ENCODE measurements at places on chromosomes 4 and X. TPM values are rescaled to one million over a fixed set of nuclear protein-coding genes. Genes with fewer than 3 reads are reported as not detected.
A peak's percentile ranks its signal among the peaks of the same experiment; 100 is the strongest.

GRCh38 chrX:85963736-85964135 lies 83.6 kb downstream of the CHM start:
- no peaks in the 10 kb centered on the region for H3K27me3 ChIP-seq
- H3K4me1 ChIP-seq, result no peaks in the 10 kb centered on the region
- no peak for DNase-seq
- H3K36me3 ChIP-seq, result no peaks in the 10 kb centered on the region
- no peak overlapping the region for H3K27ac ChIP-seq

DNA sequence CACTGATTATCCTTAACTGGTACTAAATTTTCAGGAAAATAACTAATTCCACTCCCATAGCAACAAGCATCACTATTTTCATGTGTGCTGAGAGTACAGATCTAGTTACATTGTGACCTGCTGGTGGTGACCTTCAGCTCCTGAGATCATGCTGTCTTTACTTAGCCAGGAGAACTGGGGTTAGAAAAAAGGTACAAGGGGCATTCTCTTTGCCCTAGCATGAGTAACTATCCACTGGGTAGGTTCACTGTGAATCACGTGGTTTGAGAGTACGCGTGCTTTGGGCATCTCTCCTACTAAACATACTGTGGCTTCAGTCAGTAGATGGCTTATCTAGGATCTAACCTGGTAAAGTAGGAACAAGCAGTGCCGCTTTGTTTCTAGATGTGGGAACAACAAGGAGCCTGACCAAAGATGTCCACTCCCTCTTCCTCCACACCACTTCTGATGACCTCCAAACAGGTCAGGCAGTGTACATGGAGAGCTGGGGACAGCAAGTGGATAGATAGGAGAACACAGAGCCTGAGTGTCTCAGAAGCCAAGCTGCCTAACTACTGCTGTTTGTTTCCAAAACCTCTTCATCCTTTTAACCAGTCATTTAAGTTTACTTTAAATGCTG lies 90.2 kb downstream of the CBR4 start:
- peak overlapping the region; percentile 1 for H3K27ac ChIP-seq
- H3K4me3 ChIP-seq, result no peak overlapping the region
- DNase-seq, result no peak

RGN gene
- 0.44 TPM for total RNA-seq

P2RY8 gene
- 0.34 TPM for total RNA-seq

- no peaks in the 10 kb centered on the region for H3K27me3 ChIP-seq
- DNase-seq, result no peak
- no peaks in the 10 kb centered on the region for H3K4me1 ChIP-seq
- no peaks in the 10 kb centered on the region for H3K36me3 ChIP-seq
Measured at GRCh38 chrX:75211976-75212375, 55.9 kb upstream of the ABCB7 start.

SLC9B1 gene
- total RNA-seq, result not detected

DNA sequence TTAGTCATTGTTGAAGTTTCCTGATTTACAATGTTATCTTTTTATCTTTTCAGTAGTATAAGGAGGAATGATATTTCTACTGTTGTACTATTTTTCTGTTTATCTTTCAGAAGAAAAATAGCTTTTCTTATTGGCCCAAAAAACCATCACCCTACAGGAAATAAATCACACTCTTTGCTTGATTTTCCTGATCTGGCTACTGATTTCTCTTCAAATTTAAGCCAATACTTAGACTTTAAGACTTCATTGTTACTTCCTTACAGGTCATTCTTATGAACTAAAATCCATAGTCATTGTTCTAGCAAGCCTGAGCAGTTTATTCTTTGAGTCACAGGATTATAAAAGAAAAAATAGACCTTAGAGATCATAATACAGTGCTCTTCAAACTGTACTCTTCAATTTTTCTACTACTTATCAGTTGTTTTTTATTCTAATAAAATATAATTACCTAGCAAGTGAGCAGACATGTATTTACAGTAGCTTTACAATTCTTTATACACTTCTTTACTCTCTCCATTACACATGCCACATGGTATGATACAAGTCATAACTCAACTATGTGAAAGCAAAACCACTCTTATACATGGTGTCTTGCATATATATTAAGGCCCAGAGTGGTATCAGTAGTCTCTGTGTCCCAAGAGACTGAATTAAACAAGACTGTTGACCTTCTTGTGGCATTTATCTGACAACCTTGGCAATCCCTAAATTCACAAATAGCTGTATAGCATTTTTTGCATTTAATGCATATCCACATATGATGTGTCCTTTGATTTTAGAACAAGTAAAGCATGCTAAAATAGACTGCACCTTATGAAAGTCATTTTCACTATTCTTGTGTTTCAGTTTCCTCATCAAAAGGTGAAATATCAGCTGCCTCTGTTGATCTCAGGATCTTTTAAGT lies 47.9 kb downstream of the TET2 start:
- no peak overlapping the region for H3K27ac ChIP-seq
- no peaks in the 10 kb centered on the region for H3K27me3 ChIP-seq
- peaks cover 27% of the 10 kb centered on the region for H3K36me3 ChIP-seq

GRCh38 chrX:138996268-138996667 lies 284.8 kb upstream of the FGF13 start:
- H3K4me1 ChIP-seq, result no peaks in the 10 kb centered on the region
- H3K36me3 ChIP-seq, result no peaks in the 10 kb centered on the region

USP11 gene
- total RNA-seq, result 22.9 TPM

YTHDC1 gene
- total RNA-seq, result 36.1 TPM

- H3K4me3 ChIP-seq, result no peak overlapping the region
- H3K4me1 ChIP-seq, result no peaks in the 10 kb centered on the region
- H3K27me3 ChIP-seq, result no peaks in the 10 kb centered on the region
- DNase-seq, result no peak
- H3K27ac ChIP-seq, result no peak overlapping the region
- no peaks in the 10 kb centered on the region for H3K36me3 ChIP-seq
Measured at GRCh38 chr4:22962295-22962694, 269.6 kb downstream of the GBA3 start.

GRCh38 chr4:31620476-31620875 lies 900.3 kb downstream of the PCDH7 start:
- no peaks in the 10 kb centered on the region for H3K36me3 ChIP-seq
- DNase-seq, result no peak
- H3K27ac ChIP-seq, result no peak overlapping the region

ZNF630 gene
- 2.7 TPM for total RNA-seq

GRCh38 chrX:100973411-100973810 lies 3.9 kb downstream of the ARL13A start:
- no peaks in the 10 kb centered on the region for H3K36me3 ChIP-seq
- no peak overlapping the region for H3K4me3 ChIP-seq
- DNase-seq, result no peak
- no peak overlapping the region for H3K27ac ChIP-seq

AMTN gene
- 1.2 TPM for total RNA-seq

CENPVL1 gene
- total RNA-seq, result not detected

MXD4 gene
- 32.2 TPM for total RNA-seq

MBNL3 gene
- total RNA-seq, result 24.1 TPM

PCDH7 gene
- 15.7 TPM for total RNA-seq

Measured in esophagus squamous epithelium (tissue), 5 donors.